ENCODE measurements at places on chromosomes 12 and 14.
A peak's percentile ranks its signal among the peaks of the same experiment; 100 is the strongest.

- DNase-seq: no peak
Observed at GRCh38 chr14:39376667-39377403, 55.4 kb downstream of the FBXO33 start.

DNA sequence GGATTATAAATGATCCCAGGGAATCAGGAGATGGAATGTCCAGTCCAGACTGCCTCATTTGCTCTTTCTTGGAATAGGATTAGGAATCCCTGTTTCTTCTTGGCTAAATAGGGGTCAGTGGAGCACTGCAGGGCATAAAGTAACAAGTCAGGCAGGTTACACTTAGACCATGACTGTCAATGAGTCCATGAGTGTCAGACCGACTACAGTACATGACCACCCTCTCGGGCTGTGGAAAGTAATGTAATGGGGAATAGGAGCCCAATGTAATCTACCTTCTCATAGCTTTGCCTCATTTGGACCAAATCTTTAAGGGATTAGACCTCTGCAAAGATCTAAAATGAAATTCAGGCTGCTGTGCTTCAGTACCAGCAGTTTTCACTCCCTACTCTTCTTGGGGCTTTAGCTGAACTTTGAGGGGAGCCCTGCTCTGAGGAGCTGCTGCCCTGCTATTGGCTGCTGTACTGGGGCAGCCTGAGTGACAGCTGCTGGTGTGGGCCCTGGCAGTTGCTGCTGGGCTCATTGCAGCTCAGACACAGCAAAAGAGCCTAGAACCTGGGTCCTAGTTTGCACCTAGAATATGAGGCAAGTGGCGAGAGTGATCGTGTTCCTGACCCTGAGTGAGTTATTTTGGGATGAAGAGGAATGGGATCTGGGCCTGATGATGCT lies 62.2 kb upstream of the OR4E1 start:
- DNase-seq: no peak

GRCh38 chr14:105473677-105474482 lies 741 bp upstream of the CRIP2 start:
- DNase-seq: peak; percentile 66

DNA sequence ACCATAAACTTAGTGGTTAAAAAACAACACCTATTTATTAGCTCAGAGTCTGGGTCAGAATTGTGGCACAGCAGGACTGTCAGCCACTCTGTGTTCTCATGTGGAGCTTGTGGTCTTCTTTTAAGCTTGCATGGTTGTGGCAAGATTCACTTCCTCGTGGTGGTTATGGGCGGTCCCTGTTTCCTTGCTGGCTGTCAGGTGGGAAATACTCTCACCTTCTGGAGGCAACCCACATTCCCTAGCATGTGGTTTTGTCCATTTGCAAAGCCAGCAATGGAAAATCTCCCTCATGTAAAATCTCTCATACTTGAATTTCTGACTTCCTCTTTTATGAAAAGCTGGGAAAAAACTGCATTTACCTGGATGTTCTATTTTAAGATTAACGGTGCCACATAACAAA lies 229.8 kb downstream of the ALX1 start:
- no peak for DNase-seq

GRCh38 chr14:90608929-90609341 lies 207.3 kb downstream of the TTC7B start:
- DNase-seq: no peak

All from NCI-H1694 (cell line).